Gastroesophageal sphincter (tissue), 4 donors: ENCODE measurements at places on chromosomes 11 and 22.

DNA sequence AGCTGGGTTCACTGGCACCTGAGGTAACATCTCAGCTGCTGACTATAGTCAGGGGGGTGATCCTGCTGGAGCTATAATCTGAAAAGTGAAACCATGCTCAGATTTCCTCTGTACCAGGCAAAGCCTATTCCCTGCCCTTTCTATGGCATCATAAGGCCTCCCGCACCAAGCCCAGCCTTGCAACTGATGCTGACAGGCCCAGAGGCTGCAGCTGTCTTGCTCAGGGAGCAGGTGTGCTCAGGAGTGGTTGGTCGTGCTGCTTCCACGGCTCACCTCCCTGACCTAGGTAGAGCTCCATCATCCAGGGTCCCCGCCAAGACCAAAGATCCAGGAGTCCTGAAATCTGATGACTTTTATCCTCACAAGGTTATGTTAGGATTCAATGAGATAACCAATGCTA lies 121.7 kb downstream of the FEZ1 start:
- ATAC-seq: no peak

DNA sequence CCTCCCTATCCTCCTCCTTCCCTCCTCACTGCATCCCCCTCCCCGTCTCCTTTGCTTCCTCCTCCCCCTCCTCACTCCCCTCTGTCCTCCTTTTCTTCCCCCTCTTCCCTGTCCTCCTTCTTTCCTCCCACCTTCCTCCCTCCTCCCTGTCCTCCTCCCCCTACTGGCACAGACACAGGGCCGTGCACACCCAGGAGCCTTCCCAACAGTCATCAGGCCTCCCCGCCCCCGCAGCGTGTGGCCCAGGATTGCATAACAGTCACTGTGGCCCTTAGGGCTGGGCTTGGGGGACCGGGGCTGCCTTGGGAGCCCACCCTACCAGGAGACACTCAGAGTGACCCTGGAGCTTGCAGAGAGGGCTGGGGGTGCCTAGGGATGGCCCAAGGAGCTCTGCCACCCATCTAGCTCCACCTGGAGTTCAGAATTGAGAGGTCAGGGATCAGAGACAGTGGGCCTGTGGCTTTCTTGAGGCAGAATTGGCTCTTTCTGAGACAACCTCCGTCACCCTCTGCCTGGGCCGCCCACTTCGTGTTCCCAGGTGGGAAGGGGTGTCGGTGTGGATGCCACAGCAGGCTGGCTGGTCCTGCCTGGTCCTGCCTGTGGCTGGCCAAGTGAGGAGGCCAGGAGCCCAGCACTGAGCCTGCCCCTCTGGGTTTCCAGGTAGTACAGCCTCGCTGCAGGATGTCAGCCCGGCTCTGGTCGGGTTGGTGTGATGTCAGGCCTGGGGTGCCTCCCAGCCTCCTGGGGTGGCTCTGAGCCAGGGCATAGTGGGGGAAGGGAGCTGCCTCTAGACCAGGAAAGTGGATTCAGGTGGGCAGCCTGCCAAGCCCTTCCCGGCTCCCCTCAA lies 1.6 kb downstream of the SPI1 start:
- no peaks in the 10 kb centered on the region for H3K4me1 ChIP-seq
- H3K4me3 ChIP-seq: no peak overlapping the region
- H3K36me3 ChIP-seq: no peaks in the 10 kb centered on the region
- no peaks in the 10 kb centered on the region for H3K27me3 ChIP-seq
- no peak for ATAC-seq

DNA sequence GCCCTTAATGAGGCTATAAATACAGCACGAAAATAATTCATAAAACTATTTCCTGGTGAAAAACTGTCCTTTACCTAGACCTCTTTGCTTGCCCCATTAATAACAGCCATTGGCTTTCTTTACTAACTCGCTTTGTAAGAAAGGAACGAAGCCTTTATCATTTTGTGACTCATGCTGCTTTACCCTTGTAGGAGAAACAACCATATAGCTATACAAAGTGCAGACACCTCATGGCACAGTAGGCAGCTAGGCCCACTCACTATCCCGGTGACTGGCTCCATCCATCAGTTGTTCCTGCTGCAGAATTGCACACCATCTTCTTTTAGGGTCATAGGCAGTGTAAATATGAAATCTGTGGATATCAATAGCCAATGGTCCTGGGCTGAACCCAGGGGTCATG lies 85.8 kb downstream of the LDLRAD3 start:
- no peaks in the 10 kb centered on the region for H3K27me3 ChIP-seq
- H3K27ac ChIP-seq: no peak overlapping the region
- no peak overlapping the region for H3K4me3 ChIP-seq
- no peaks in the 10 kb centered on the region for H3K36me3 ChIP-seq

DNA sequence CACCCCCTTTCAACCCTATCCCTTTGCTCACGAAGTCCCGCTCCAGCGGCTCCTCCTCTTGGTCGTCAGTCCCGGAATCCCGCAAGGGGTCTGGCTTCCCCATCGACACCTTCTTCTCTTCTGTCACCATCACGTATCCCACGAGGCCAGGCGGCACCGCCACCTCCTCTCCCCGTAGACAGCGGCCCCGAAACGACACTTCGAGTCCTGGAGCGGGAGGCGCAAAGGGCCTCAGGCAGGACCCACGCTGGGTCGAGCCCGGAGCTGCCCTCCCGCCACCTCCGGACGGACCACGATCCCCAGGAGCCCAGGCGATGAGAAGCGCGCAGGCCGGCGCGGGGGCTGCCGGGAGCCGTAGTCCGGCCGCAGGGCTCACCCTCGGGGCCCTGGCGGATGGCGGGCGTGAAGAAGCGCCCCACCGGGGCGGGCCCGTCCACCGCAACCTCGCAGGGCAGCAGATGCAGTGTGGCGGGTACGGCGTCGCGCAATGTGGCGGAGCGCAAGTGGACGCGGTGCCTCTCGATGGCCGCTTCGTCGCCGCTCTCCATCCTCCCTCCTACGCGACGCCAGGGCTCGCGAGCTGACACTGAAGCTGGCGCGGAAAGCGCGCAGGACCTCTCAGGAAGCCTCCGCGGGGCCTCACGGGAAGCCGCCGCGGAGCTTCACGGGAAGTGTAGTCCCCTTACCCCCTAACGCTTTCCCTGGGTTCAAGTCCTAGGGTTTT lies at the start of gene RNASEH2C:
TSS of gene RNASEH2C (minus strand) at position 588 of the 724 bp plus-strand sequence. CDS start at position 548, 40 bp downstream.
- peak within 1 kb of the TSS; percentile 65 for H3K4me3 ChIP-seq
- peak within 1 kb of the TSS; percentile 71 for H3K27ac ChIP-seq
- no peaks in the 10 kb centered on the region for H3K27me3 ChIP-seq
- peaks cover 43% of the 10 kb centered on the region for H3K4me1 ChIP-seq
- H3K36me3 ChIP-seq: no peaks in the 10 kb centered on the region

DNA sequence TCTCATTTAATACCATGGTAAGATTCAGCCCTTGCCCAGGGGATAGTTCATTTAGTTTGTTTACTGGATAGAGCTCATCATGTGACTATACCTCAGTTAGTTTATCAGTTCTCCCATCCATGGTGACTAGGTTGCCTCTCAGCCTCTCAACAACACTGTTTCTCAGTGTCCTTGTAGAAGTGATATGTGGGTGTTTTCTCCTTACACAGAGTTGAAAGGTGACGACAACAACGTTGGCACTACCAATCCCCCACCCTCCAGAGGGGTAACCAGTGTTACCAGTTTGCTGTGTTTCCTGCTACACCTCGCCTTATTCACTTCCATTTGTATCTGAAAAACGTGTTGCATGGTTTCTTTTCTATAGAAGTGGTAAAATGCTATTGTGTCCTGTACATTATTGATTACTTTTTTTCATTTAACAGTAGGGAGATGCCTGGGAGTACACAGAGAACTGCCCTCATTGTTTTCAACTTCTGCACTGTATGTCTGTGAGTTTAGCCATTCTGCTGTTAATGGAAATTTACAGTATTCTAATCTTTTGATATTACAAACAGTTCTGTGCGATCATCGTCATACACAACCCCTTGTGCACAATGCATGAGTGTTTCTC lies 11.6 kb downstream of the NEAT1 start:
- peak overlapping the region; percentile 6 for H3K4me3 ChIP-seq
- peaks cover 67% of the 10 kb centered on the region for H3K36me3 ChIP-seq
- no peak for ATAC-seq
- peak overlapping the region; percentile 71 for H3K27ac ChIP-seq
- H3K4me1 ChIP-seq: peaks cover 44% of the 10 kb centered on the region
- no peaks in the 10 kb centered on the region for H3K27me3 ChIP-seq
